Activated naive CD4-positive, alpha-beta T cell treated with Interleukin-2 at 50 U/mL for 16 hours (primary cell): ENCODE measurements at places on chromosomes 12 and 14.

DNA sequence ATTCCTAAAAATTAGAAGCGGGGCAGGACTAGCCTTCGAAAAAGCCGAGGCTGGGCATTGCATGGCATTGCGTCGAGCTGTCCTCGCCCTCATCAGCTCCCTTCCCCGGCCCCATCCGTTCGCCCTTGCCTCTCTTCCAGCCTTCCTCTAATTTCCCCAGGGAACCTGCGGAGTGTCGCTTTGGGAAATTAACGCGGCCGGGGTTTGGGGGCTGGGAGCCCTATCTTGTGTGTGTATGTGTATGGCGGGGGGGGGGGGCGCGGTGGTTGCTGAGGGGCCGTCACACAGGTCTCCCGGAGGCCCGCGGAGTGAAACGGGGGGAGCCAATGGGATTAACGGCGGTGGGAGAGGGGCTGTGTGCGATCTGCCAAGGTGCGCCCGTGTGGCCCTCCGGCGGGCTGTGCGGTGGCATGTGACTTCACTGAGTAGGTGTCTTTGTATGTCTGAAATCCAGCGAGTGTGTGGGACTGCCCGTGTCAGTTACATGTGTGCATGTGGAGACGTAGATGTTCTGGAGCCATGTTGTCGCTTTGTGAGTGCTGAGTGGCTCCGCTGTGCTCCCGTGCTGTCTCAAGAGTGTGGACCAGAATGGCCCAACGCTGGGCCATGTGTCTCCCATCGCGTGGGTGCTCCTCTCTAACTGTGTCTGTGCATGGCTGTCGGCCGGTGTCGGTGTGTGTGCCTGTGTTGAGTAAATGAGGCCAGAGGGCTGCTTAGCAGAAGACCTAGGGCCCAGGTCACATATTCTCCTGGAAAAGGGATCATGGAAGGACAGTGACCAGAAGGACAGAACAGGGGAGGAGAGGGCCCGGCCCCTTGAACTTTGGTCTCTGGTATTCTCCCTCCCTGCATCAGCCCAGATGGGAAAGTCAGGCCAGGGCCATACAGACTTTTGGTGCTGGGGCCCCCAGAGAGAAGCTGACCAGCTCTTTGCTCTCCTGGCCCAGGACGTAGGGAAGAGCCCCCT is 1.5 kb downstream of the PTMS start:
- DNase-seq = no peak

GRCh38 chr12:93167331-93167730 is 210.4 kb upstream of the NUDT4 start:
- DNase-seq = no peak

DNA sequence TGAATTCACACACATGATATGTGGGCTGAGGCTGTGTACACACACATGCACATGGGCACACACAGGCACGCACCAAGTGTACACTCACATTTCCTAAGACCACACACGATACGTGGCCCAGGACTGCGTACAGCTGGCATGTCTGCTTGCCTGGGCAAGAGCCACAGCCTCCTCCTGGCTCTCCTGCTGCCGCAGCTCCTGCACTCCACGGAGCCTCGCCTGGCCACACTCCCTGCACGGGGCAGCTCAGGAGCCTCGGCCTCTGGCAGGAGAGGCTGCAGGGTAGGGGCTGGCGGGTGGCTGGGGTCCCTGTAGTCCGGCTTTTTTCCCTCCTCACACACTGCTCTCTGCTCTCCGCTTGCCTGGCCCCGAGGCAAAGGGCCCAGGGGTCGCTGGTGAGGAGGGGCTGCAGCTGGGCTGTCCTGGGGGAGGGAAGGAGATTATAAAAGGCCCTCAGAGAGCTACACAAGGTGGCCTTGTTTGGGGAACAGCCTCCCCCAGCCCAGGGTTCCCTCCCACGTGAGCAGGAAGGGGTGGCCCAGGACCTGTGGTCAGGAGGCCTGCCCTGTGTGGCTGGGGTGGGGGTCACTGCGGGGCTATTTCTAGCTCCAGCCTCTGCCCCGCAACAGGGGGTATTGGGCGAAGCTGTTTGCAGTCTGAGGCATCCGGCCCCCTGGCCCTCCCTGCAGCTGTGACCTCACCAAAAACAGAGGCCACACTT is 89.0 kb upstream of the SFSWAP start:
- DNase-seq = no peak

- DNase-seq = no peak
Measured at GRCh38 chr14:74863274-74863673, 12.7 kb downstream of the PROX2 start.

DNA sequence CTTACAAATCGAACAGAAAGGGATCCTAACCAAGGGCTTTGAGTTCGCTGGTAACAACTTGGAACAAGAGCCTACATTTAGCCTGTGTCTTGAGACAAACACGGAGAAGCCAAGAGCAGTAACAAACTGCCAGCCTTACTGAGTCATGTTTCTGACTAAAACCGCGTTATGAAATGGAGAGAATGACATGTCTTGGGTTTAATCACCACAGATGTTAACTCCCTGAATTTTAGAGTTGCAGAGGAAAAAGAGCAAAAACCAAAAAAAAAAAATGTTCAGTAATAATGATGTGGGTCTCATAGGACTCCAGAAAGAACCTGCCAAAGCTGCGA is 1.0 kb downstream of the BLTP3B start:
- peak; percentile 23 for DNase-seq

DNA sequence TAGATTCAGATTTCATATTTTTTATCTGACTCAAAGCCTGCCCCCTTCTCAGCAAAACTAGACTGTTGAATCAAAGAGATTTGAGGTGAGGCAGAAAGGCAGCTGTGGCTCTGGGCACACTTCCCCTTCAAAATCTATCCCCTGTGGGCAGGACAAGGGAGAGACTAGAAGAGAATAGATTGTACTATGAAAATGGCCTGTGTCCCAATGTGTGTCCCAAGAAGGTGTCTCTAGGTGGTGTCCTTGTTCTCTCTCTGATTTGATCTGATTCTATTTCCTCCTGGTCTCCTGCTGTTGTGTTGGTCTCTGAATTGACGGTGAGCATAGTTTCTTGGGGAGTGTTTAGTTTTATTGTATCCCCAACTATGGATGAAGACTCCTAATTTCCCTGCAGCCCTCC is 565.8 kb upstream of the ATP2B1 start:
- no peak for DNase-seq

- DNase-seq = no peak
Measured at GRCh38 chr12:91999823-92000222, 145.8 kb downstream of the BTG1 start.

- DNase-seq = no peak
Measured at GRCh38 chr14:79576424-79576823, 634.9 kb downstream of the DIO2 start.

DNA sequence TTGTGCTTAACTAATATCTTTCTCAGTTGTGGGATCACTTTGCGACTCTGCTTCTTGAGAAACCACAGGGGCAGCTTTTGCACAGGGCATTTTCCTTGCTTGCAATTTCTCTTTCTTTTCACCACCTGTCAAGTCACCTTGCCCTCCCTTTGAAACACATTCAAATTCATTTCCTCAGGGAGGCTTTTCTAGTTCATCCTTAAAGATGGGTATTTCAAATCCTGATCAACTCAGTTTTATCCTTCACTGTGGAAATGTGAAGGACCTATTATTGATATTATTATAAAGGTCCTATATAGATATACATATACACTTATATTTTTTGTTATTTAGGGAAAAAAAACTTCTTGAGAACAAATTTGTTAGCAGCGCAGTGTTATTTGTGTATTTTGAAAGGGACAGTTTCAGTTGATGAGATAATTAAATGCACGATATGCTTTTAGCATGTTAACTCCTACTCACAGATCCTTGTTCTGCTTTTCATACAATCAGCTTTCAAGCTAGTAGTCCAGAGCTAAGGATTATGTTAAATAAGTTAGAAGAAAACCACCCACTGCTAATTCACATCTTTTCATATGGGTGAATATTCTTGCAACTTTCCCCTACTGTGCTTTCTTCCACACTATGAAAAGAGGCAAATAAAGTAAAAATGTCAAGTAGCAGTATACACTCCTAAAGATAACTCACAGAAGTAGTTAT is 501.4 kb upstream of the RGS6 start:
- no peak for DNase-seq

DNA sequence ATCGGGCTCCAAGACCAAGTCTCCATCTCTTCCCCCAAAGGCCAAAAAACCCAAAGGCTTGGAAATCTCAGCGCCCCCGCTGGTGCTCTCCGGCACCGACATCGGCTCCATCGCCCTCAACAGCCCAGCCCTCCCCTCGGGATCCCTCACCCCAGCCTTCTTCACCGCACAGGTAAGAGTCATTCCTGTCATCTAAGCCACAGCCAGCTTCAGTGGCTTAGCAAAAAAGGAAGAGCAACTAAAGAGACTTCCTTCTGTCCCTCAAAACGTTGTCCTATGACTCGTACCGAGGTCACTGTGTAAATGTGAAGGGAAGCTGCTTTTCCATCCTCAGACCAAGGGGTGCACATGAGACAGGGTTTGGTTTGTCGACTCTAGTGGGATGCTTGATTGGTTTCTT is 53.4 kb downstream of the ELK3 start:
- no peak for DNase-seq

- DNase-seq = no peak
Measured at GRCh38 chr14:81797315-81797714, 263.7 kb upstream of the SEL1L start.

- DNase-seq = no peak
Measured at GRCh38 chr14:54440476-54440872, 700 bp downstream of the CNIH1 start.

DNA sequence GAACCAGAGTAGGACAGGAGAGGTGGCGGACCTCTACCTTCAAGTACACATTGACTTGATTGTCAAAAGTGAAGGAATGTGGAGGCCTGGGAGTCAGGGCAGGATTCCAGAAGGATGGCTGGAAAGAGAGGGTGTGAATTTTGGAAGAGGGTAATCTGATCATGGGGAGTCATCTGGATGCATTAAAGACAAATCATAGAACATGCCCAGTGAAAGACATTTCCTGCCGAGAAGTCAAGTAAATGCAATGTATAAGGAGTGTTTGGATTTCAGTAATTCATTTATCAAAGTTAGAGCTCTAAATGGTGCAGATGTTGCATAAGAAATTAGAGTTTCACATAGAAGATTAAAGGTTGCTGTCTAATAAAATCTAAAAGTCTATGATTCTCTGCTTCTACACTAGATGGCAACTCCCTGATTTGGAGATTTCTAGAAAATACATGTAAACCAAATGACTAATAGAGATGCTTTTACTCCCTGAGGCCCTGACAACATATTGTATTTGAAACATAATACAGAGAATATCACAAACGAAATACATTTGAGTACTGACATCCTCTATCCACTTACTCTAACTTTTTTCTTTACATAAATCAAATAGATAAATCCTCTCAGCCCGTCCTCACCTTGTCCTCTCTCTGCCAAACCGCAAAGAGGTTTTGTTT is 91.3 kb downstream of the KCNA5 start:
- no peak for DNase-seq

DNA sequence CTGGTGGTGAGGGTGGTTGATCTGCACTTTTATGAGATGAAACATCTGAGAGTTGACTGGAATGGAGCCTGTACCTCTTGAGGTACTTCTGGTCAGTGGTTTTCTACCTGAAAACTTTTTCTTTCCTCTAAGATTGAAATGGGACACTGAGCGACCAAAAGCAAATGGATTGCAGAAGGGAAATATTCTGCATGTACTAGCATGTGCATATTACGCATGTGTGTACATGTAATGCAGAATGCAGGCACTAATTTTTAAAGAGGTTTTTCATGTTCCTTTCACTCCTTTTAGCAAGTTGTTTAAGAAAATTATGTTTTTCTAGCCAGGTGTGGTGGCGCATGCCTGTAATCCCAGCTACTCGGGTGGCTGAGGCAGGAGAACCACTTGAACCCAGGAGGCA is 28.7 kb upstream of the EID3 start:
- no peak for DNase-seq

DNA sequence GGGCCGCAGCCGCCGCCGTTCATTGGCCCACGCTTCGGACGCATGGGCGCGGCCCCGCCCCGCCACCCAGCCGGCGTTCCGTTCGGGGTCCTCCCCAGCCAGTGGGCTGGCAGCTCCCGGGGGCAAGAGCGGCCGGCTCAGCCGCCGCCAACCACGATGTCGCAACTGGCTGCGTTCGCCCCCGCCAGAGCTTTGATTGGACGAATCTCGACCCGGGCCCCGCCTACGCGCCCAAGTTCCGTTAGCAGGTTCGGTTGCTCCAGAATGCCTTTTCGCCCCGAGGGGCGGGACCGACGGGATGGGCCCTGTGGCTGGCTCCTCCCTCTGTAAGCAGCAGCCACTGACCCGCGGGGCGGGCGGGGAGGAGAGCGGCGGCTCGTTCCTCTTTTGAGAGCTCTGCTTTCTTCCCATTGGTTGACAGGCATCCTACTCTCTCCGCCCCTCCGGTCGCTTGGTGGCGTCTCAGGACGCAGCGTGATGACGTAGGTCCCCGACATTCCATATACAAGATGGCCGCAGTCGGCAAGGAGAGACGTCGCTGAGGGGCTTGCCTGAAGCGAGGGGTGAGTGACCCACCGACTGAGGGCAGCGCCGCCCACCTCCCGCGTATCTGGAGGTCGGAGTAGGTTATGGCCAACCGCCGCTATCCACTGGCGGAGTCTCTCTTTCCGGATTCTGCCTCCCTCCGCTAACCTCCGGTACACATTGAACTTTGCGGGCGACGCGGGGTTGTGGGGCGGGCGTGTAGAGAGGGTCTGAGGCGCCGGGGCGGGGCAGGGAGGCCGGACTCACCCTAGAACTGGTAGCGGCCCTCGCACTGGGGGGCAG is at the start of gene CCNK:
Gene CCNK, plus strand, starts transcription at position 493 of the 828 bp plus-strand sequence. CDS start 11,269 bp downstream, outside the sequence.
- peak; percentile 100 for DNase-seq

- DNase-seq = no peak
Measured at GRCh38 chr14:75793806-75794205, 132.8 kb downstream of the TTLL5 start.

- DNase-seq = peak; percentile 84
Measured at GRCh38 chr14:99605299-99605961, 1.4 kb upstream of the CCDC85C start.

GRCh38 chr12:34253674-34254073 is 231.4 kb downstream of the ALG10 start:
- no peak for DNase-seq

- DNase-seq = no peak
Measured at GRCh38 chr12:25689996-25690501, 137.0 kb upstream of the LMNTD1 start.

GRCh38 chr14:50820786-50821509 is 10.0 kb downstream of the NIN start:
- no peak for DNase-seq

DNA sequence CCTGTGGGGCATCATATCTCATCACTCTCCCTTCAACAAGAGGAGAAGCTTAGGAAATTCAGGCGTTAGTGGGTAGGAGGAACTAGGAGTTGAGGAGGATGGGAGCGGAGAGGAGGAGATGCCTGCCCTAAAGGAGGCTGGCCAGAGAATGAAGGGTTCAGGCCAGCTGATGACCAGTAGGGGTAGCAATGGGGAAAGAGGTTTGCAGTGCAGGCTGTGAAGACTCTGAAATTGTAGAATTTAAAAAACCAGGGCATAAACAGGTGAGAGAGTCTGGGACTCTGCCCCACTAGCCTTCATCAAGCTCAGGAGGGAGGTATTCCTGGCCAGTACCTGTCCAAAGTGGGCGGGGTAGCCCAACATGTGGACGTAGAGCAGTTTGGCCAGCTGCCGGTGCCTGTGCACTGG is 809 bp downstream of the AP1G2 start:
- DNase-seq = no peak

GRCh38 chr12:109734219-109735000 is 20.8 kb downstream of the FAM222A start:
- DNase-seq = no peak
